ENCODE measurements at places on chromosomes 2 and 18. TPM values are rescaled to one million over a fixed set of nuclear protein-coding genes. Genes with fewer than 3 reads are reported as not detected.

VWA3B gene
- total RNA-seq: not detected

GPBAR1 gene
- total RNA-seq: 0.65 TPM

HDAC4 gene
- total RNA-seq: 8.3 TPM

PHOSPHO2 gene
- total RNA-seq: 4.2 TPM

VSNL1 gene
- 0.05 TPM for total RNA-seq

IL37 gene
- not detected for total RNA-seq

TDRD15 gene
- not detected for total RNA-seq

DNA sequence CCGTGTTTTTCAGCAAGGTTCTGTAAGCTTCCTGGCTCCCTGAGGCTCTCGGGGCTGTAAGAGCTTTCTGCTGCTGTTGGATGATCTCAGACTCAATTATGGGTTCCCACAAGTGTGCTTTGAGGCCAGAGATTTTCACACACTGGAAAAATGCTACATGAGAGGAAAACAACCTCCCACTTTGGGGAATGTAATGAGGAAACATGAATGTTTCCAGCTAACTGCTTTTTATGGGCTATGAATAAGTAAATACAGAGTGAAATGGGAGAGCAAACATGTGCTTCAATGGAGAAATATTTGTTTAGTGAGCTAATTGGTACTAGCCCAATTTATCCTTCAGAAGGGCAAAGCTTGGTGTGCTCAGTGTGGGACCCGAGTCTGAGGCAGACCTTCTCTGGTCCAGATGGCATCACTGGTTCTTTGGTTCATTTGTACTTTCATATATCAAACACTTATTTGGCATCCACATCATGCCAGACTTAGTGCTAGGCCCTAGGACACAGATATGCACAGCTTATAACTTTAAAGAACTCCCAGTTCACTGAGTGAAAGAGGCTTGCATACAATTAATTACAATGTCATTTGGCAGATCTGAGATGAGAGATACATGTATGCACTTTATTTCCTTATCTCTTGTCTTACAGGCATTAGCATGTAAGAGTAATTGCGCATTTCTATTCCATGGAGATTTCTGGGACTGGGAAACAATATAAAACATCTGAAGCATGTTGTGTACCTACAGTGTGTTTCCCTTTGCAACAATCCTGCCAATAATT, 248.8 kb downstream of the RDH14 start:
- peak; percentile 97 for DNase-seq

GRCh38 chr2:64423303-64423702, 30.7 kb upstream of the LGALSL start:
- peak; percentile 27 for DNase-seq

- no peak for DNase-seq
These were observed 176.1 kb downstream of the PTPRM start for GRCh38 chr18:7743256-7743655.

- DNase-seq: peak; percentile 35
These were observed 1.7 kb downstream of the SLC8A1 start for GRCh38 chr2:40450066-40450795.

GRCh38 chr2:149393614-149394013, 63.2 kb downstream of the LYPD6 start:
- no peak for DNase-seq

GRCh38 chr18:24924066-24924716, 427.8 kb downstream of the ZNF521 start:
- DNase-seq: no peak

GRCh38 chr2:108613261-108614042, 79.2 kb downstream of the LIMS1 start:
- no peak for DNase-seq

- peak; percentile 91 for DNase-seq
These were observed 67.5 kb upstream of the RGPD5 start for GRCh38 chr2:109726379-109727270.

- DNase-seq: no peak
These were observed 81.5 kb upstream of the MAP3K20 start for GRCh38 chr2:172993931-172994717.

DNA sequence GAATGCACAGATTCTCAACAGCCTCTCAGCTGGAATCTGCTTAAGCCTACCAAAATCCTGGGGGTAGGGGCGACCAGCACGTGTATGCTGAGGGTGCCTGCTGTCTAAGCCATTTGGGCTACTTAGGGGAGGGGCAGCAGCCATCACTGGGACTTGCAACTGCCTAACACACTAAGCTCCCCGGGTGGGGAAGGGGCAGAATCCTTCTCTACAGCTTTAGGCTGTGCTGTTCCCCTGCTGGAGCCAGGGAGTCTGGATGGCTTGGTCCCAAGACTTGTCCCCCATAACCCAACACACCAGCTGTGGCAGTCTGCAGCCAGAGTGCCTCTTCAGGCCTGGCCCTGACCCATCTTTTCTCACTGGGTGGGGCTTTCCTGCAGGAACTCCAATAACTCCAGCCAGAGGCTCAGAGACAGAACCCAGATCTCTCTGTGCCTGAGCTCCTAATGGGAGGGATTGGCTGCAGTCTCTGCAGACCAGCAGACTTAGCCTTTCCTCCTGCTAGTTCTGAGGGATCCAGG, 305.4 kb upstream of the RND3 start:
- DNase-seq: no peak

DNA sequence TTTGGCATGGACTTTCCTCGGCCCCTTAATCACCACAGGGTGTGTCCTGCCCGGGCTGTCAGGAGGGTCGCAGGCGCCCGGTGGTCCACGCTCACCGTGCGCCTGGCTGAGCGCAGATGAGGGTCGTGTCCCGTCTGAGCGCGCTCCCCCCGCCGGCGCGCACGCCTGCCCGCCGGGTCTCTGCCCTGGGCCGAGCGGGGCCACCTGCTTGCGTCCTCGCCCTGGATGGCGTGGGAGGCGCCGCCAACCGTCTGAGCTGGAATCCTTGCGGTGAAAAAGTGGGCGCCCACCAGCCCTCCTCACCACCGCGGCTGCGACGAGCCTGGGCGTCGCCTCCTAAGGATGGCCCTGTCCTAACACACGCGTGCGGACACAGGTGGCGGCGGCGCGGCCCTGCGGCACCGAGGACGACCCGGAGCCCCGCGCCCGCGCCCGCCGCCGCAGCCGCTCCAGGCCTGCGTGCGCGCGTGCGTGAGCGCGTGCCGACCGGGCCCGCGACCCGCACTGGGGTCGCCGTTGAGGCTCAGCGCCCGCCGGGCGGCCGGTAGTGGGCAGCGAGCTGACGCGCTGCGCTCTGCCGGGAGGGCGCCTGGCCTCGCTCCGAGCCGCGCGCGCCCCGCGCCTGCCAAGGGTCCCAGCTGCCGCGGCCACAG, 126.6 kb downstream of the ARHGEF4 start:
- DNase-seq: no peak

GRCh38 chr2:178629463-178629862, 149.2 kb downstream of the PLEKHA3 start:
- DNase-seq: no peak

DNA sequence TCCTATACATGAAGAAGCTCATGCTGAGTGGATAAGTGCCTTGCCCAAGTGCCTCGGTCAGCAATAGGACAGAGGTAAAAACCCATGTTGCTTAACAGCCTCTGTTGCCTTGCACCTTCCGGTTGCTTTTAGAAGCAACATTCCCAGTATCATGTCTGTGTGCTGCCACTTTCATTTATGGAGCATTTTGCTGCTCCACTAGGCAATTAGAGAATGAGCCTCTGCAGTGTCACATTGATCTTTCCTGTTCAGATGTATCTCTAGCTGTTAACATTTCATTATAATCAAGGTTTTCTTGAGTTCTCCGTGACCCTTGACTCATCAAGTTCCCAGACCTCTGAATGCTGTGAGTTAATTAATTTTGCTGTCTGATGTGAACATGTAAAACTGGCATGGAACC, 134.5 kb upstream of the EPB41L3 start:
- no peak for DNase-seq

DNA sequence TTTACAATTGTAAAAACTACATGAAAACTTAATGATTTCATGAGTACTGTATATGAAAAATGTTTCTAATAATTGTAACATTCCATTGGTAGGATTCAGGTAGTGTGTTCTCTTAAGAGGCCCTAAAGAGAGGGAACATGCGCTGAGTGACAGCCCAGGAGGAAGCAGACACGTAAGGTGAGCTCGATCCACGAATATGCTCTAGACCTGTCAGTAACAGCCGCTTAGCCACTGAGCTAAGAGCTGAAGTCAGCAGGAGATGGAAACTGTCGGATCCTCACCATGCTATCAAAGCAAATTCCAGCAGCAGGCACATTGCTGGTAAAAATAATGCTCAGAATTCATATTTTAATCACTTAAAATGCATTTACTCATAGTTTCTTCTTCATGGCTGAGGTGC, 346.5 kb downstream of the TGIF1 start:
- no peak for DNase-seq

DNA sequence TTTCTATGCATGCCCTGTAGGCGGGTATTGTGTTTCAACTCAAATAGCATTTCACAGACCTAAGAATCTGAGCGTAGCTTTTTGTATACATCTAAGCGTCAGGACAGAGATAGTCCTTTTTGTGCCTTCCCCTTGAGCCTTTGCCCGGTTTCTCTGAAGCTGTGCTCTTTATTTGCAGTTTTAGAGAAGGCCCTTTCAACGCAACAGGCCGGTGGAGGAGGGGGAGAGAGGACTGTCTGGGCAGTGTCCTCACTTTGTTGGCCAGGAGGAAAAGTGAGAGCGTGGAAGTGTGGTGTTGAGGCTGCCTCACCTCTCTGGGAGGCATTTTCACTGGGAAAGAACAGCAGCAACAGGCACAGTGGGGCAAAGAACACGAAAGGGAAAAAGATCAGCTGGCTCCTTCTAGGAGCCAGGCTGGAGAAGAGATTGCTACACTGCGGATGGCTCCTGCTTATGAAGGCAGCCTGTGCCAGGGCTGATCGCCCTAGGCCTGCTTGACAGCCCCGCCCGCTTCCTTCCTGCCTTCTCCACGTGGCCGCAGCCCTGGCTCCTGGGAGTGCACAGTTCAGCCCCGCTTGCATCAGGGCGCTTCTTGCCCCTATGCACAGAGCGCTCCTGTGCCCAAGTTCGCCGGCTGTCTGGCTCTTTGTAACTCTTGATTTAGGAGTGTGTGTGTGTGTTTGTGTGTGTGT, 195.6 kb upstream of the POU3F3 start:
- peak; percentile 10 for DNase-seq

GRCh38 chr2:37748541-37748940, 77.1 kb upstream of the CDC42EP3 start:
- DNase-seq: no peak

DNA sequence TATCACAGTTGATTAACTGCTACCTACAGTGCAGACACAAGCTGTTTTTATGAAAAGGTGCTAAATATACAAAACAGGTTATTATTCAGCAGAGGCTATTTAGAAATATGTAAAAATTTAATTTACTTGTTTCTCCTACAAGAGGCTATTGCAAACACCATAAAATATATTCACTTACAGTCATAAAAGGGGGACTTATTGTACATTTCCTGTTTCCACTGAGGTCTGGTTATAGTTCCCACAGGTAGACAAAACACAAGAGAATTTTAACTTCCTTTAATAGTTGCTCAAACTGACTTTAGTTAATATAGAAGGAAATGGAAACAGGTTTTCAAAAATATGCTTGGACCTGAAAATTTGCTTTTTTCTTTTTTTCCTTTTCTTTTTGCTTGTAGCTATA, 40.0 kb upstream of the FRZB start:
- DNase-seq: no peak

GRCh38 chr2:71679491-71679890, 226.1 kb downstream of the DYSF start:
- DNase-seq: no peak

DNA sequence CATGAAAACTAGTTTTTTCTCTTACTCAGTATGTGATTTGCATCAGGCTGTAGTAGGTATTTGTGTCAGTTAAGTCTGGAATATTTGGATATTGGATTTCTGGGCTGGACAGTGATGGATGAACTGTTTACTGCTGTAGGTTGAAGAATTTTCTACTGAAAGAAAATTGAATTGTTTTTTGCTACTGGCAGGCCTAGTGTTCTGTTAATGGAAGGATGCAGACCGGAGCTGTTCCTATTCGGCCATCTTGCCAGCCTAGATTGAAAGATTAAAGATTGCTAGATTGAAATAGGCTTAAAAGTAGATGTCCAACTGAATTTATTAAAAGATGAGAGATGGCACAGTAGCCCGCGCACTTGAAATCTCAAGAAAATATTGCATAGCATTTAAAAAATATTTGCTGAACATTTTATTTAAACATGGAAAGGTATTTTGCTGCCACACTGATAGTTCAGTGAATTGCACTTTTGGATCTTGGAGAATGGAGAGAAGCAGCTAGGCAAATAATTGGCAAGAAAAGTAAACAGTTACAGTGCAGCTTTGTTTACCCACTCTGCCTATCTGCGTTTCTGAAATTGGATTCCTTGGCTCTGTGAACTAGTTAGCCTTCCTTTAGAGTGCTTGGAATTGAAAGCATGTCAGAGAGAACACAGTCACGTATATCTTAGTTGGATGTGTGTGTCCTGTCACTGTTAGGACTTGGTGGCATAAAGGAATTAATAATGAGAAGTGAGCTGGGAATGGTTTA, 54.1 kb downstream of the EPB41L5 start:
- DNase-seq: peak; percentile 32
